Stomach (tissue), 19 donors: ENCODE measurements at places on chromosomes 16 and 17. TPM values are rescaled to one million over a fixed set of nuclear protein-coding genes. Genes with fewer than 3 reads are reported as not detected.

GRCh38 chr16:4693956-4694641 is 737 bp downstream of the NUDT16L1 start:
- no peaks in the 10 kb centered on the region for H3K27me3 ChIP-seq
- H3K36me3 ChIP-seq: peaks cover 39% of the 10 kb centered on the region

GRCh38 chr17:34390649-34391048 is 27.6 kb upstream of the CCL1 start:
- H3K4me3 ChIP-seq: no peak overlapping the region
- peaks cover 3% of the 10 kb centered on the region for H3K27me3 ChIP-seq
- no peaks in the 10 kb centered on the region for H3K36me3 ChIP-seq

- no peaks in the 10 kb centered on the region for H3K4me1 ChIP-seq
- DNase-seq: no peak
- H3K27ac ChIP-seq: no peak overlapping the region
- no peak overlapping the region for H3K4me3 ChIP-seq
- H3K36me3 ChIP-seq: no peaks in the 10 kb centered on the region
These were observed 378.8 kb upstream of the TNRC6C start for GRCh38 chr17:77579682-77580081.

- peaks cover 13% of the 10 kb centered on the region for H3K4me1 ChIP-seq
- H3K36me3 ChIP-seq: peaks cover 71% of the 10 kb centered on the region
- H3K4me3 ChIP-seq: no peak overlapping the region
- H3K27me3 ChIP-seq: no peaks in the 10 kb centered on the region
These were observed 22.5 kb downstream of the AXIN2 start for GRCh38 chr17:65538675-65539529.

- no peak overlapping the region for H3K27ac ChIP-seq
- no peaks in the 10 kb centered on the region for H3K27me3 ChIP-seq
- no peaks in the 10 kb centered on the region for H3K36me3 ChIP-seq
- no peak overlapping the region for H3K4me3 ChIP-seq
These were observed 414.4 kb downstream of the WWOX start for GRCh38 chr16:78513838-78514237.

Gene TERB1
- total RNA-seq: not detected

Gene UTS2R
- total RNA-seq: not detected

Gene TBC1D3L
- total RNA-seq: 21.0 TPM

Gene PABPN1L
- total RNA-seq: not detected

Gene CCL14
- total RNA-seq: 2.2 TPM
